RPMI7951 (cell line): ENCODE measurements at places on chromosomes 1 and 21. TPM values are rescaled to one million over a fixed set of nuclear protein-coding genes. Genes with fewer than 3 reads are reported as not detected.

DNA sequence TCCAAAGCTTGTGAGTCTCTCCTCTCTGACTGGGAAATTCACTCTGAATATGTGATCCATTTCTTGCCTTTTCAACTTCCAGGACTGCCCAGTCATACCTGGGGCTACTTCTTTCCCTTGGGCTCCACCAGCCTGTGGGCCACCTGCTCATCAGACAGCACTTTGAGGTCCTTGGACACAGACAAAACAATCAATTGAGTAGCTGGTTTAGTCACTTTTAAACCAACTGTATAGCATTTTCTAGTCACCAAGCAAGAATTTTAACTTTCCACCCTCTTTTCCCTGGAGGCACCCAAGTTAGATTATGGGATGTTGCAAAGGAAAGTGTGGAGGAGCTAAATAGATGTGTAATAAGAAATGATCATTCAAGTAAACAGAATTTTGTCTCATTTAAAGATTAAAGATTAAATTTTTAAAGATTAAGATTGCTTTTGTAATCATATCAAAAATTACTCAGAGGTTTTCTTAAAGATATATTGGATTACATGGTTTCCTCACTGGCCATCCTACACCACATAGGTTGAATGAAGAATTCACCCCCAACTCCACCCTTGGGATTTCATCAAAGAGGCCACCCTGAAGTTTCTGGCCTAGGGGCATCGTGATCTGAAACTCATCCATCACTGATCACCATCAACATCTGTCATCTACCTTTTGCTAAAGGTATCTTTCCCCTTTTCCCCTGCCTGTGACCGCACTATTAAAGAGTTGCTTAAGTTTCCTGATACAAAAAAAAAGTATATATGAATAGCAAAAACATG lies 219.2 kb upstream of the NR5A2 start:
- DNase-seq: peak; percentile 37

- no peak for DNase-seq
Measured at GRCh38 chr1:4978660-4979390, 324.4 kb downstream of the AJAP1 start.

GRCh38 chr1:214551436-214552173 lies at the start of gene PTPN14:
TSS of gene PTPN14 (minus strand) at chr1:214551602. CDS start at chr1:214464803, 86,799 bp downstream.
- peak; percentile 94 for DNase-seq

DNA sequence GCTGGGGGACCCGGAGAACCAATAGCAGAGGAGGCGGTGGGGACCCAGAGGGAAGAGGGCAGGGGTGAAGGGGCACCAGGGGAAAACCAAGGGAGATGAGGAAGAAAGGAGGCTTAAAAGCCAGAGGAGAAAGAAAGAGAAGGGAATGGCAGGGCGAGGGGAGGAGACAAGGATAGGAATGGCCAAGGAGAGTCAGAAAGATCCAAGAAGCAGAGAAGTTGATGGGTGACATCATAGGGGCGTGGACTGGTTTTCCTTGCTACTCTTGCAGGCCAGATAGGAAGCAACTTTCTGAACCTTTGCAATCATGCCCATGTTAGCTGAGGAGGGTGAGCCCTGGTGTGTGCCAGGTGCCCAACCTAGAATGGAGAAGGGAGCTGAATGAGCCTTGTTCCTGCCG lies 5.4 kb downstream of the NPR1 start:
- peak; percentile 28 for DNase-seq

Gene CHI3L1
- total RNA-seq: not detected in 2 replicates

DNA sequence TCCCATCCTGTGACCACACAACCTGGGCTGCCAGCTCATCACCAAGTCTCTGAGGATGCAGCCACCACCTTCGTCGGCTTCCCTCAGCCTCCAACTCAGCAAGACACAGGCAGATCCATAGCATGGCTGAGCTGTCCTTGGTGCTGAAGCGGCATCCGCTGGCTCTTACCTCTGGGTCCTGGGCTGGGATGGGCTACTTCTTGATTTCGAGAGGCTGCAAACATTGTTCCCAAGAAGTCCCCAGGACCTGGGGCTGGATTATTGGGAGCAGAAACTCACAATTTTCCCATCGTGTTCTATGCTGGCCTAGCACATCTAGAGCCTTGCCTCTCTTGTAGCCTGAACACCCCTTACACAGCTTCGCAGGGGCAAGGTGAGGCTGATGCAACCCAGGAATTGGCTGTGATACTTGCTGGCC lies 24.9 kb upstream of the C1QA start:
- peak; percentile 55 for DNase-seq

- peak; percentile 73 for DNase-seq
Measured at GRCh38 chr1:8317647-8318381, at the start of gene SLC45A1. TSS of gene SLC45A1 (plus strand) at chr1:8318114. CDS start at chr1:8324330, 6,216 bp downstream.

DNA sequence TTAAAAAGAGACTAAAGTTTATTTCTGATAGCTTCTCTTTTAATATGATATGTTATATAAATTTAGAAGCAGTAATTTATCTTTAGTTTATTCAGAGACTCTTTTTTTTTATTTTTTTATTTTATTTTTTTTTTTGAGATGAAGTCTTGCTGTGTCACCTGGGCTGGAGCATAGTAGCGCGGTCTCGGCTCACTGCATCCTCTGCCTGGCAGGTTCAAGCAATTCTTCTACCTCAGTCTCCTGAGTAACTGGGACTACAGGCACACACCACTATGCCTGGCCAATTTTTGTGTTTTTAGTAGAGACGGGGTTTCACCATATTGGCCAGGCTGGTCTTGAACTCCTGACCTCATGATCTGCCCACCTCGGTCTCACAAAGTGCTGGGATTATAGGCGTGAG lies 89.6 kb downstream of the DISP1 start:
- no peak for DNase-seq

- DNase-seq: no peak
Measured at GRCh38 chr1:116716391-116716790, 37.8 kb upstream of the CD2 start.

- DNase-seq: no peak
Measured at GRCh38 chr1:18009478-18009961, 98.1 kb upstream of the IGSF21 start.

Gene PMF1
- total RNA-seq: 76.6 and 81.0 TPM in 2 replicates

- DNase-seq: no peak
Measured at GRCh38 chr1:22643381-22643780, at the start of gene C1QC. TSS of gene C1QC (plus strand) at chr1:22643633. CDS start at chr1:22644024, 391 bp downstream.

DNA sequence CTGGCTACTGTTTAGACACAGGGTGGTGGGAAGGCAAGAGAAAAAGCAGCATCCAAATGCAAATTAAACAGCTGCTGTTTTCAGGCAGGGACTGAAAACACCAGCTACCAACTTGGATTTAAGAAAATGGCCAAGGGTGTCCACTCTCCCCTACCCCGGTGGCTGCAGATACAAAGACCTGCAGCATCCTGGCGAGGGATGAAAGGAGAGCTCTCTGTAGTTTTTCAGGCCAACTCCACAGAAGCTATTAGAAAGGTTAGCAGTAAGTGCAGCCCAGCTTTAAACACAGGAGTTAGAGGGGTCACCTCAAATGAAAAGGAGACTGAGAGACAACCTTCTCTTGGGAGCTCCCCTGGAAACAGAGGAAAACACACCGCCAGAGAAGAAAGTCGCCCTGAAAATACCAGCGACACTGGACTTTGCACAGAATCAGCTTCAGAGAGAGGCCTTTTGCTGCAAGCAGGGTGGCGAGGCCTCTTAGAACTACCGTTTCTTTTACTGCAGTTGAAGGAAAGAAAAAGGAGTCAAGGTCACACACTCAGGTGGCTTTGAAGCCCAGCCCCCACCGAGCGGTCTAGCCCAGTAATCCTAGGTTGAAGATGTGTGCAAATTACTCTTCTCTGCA lies 74.4 kb upstream of the TIAM1 start:
- DNase-seq: no peak

- peak; percentile 14 for DNase-seq
Measured at GRCh38 chr1:211738691-211739301, 63.4 kb upstream of the NEK2 start.

GRCh38 chr1:59673573-59674450 lies 140.9 kb upstream of the HOOK1 start:
- DNase-seq: no peak

Gene GBP7
- not detected in 2 replicates for total RNA-seq

DNA sequence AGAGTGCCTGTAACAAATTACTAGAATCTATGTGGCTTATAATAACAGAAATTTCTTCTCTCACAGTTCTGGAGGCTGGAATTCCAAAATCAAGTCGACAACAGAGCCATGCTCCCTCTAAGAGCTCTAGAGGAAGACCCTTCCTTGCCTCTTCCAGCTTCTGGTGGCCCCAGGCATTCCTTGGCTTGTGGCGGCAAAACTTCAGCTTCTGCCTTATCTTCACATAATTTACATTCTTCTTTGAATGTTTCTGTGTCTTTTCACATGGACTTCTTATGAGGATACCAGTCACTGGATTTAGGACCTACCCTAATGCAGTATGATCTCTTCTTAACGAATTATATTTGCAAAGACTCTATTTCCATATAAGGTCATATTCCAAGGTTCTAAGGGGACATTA lies 324.4 kb downstream of the PCP4 start:
- DNase-seq: no peak

DNA sequence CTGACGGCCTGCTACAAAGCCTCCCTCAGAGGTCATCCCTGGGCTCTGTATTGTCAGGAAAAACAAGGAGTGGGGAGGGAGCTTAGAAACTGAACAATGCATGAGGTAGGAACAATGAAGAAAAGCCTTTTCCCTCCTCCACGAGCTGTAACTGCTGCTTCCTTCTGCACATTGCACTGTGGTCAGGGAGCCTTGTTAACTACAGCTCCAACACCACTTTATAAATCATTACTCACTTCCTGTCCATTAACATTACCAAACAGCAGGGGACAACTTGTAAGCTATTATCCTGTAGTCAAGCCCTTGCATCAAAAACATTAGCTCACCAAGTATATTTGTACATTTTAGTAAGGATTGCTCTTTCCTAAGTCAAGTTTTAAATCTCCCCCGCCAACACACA lies 336.0 kb upstream of the NR5A2 start:
- DNase-seq: peak; percentile 80

Gene DIRAS3
- not detected in 2 replicates for total RNA-seq

- DNase-seq: peak; percentile 66
Measured at GRCh38 chr1:115807723-115808122, 33.2 kb downstream of the NHLH2 start.

- no peak for DNase-seq
Measured at GRCh38 chr1:218030846-218031245, 254.2 kb upstream of the RRP15 start.

Gene S100A14
- 0.39 TPM in 1 of 2 replicates, not detected in the other for total RNA-seq

Gene NPHS2
- total RNA-seq: not detected in 2 replicates
